Activated T-cell treated with anti-CD3 and anti-CD28 coated beads, Interleukin-2, amount 50 U/mL, for 1 hour (primary cell): ENCODE measurements at places on chromosomes 12 and 14.

DNA sequence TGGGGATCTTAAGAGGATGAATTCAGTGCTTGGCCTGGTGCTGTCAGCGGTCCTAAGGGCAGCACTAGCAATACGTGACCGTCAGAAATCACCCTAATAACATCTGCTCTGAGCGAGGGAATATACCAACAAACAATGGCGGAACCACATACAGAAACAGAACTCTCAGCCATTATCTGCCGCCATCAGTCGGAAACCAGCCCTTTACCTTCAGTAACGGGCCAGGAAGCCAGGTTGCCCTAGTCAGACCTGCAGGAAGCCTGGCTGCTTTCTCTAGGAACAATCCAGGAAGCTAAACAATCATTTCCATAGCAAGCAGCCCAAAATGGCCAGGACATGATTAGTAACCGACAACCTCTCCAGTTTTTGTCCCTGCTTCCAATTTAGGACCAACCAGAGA, 5.6 kb downstream of the CDCA4 start:
- no peak for DNase-seq

- DNase-seq: no peak
Observed at GRCh38 chr12:45231515-45232145, 15.7 kb downstream of the ANO6 start.

DNA sequence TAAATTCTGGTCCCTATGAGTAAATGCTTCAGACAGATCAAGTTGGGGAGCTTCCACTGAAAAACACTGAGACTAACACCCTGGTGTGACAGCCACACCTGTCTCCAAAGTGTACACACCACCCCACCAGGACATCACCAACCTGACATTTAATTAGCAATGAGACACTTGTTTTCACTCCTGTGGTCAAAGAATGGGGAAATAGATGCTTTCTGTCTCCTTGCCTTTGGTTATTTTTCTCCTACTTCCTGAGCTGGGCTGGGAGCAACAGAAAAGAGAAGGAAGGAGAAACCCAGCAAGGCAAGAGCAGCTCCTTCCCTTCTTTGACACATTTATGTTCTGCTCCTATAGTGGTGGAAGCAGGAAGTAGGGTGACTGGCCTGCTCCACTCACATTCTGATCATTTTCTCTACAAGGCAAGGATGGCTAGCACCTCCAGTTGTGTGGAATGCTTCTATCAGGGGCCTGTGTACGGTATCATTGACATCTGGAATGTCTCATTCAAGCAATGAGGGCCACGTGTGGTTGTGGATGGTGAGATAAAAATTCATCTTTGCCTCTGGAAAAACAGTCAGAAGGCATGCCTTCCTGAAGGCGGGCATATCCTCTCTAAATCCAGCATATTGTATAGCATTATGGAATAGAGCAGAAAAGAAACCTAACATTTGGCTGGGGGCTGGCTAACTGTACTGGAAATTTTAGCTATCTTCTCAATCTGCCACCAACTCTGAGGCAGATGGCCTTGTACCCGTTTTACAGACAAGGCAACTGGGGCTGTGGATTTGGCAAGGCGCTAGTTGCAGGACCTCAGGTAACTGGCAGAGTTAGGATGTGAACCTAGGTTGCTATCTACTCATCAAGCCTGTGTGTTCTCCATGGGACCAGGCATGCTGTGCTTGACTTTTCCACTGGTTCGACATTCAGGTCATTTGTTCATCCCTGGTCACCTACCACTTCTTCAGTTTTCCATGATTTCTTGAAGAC, 24.8 kb upstream of the LGALS3 start:
- DNase-seq: no peak

- DNase-seq: no peak
Observed at GRCh38 chr12:55934773-55935172, 3.8 kb downstream of the DGKA start.

DNA sequence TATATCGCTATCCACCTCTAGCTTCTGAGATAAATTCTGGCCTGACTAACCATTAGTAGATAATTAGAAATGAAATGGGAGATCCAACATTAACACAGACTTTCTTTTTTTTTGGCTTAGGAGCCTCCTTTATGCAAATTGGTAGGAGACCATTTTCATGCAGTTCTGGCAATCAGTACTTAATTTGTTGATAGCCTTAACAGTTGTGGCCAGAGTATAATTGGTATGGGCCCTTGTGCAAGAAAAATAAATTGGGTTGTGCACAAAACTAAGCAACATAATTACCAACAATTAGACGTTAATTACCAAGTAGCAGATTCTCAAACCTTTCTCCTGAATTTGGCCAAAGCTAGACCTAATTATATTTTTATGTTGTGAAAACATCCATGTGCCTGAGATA, 111.0 kb downstream of the MGAT4C start:
- DNase-seq: no peak

DNA sequence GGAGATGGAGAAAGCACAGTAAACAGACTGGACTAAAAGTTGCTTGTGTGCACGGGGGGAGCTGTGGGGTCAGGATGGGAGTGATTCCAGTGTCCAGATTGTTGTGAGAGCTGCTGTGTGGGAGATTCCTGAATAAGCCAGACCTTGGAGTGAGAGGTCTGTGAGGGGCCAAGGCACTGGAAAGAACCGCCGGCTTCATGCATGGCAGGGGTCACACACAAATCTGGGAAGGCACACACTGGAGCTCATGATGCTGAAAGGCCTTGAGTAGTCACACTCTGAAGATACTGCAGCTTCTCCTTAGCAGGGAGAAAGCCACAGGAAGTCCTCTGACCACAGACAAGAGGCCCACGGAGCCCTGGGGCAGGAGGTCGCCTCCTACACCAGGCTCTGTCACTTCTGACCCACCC, 23.1 kb downstream of the ADCY6 start:
- no peak for DNase-seq

- no peak for DNase-seq
Observed at GRCh38 chr14:95505030-95505589, 11.3 kb downstream of the SYNE3 start.

- no peak for DNase-seq
Observed at GRCh38 chr12:66170606-66171005, 810 bp upstream of the TMBIM4 start.

DNA sequence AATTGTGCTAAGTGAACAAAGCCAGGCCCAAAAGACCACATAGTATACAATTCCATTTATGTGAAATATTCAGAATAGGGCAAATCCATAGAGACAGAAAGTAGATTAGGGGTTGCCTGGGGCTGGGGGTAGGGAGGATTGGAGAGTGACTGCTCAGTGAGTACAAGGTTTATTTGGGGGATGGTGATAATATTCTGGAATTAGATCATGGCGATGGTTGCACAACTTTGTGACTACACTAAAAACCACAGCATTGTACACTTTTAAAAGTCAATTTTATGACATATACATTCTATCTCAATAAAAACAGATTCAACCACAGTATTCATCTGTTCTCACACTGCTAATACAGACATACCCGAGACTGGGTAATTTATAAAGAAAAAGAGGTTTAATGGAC, 68.7 kb upstream of the MAP1LC3B2 start:
- DNase-seq: no peak

- no peak for DNase-seq
Observed at GRCh38 chr12:111569363-111570083, 29.6 kb downstream of the ATXN2 start.

GRCh38 chr12:65685514-65685913, 138.8 kb upstream of the HMGA2 start:
- DNase-seq: no peak

GRCh38 chr12:67721248-67721647, 72.7 kb downstream of the DYRK2 start:
- no peak for DNase-seq

DNA sequence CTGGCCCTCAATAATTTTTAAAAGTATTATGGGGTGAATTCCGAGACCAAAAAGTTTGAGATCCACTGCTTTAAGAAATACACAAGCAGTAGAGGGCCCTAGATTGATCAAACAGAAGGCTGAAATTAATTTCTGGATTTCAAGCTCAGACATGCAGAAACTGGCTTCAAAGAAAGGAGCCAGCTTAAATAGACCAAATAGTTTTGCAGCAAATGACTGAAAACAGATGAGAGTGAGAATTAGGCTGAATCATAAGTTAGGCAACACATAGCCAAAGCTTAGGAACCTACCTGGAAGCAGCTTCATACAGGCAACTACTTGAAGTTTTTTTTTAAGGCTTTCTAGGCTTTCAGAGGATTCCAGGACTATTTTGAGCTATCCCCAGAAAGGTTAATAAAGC, 12.4 kb downstream of the ATF7 start:
- DNase-seq: no peak

DNA sequence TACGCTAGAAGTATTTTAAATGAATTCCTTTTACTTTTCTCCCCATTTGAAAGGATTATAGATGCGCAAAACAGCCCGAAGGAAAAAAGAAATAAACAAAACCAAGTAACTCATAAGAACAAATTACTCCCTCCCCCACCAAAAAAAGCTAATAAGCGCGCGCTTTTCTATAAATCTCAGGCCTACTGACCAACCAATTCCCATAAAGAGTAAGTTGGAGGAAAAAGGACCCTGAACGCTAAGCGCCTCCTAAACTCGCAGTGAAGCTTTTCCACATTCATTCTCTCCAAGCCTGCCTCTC, 588 bp downstream of the MBIP start:
- no peak for DNase-seq

GRCh38 chr14:46769292-46769691, 117.7 kb upstream of the RPL10L start:
- no peak for DNase-seq

- no peak for DNase-seq
Observed at GRCh38 chr14:94113490-94113889, 3.0 kb downstream of the IFI27 start.

GRCh38 chr12:71870416-71870815, 30.9 kb downstream of the TBC1D15 start:
- no peak for DNase-seq

DNA sequence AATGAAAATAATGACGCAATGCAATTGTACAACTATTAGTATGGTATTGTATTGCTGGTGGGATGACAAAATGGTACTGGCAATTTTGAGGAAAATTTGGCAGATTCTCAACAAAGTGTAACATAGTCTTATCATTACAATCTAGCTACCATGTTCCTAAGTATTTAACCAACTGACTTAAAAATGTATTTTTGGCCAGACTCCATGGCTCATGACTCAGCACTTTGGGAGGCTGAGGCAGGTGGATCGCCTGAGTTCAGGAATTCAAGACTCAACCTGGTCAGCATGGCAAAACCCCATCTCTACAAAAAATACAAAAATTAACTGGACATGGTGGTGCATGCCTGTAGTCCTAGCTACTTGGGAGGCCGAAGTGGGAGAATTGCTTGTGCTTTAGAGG, 1409.5 kb downstream of the AACS start:
- DNase-seq: no peak

- no peak for DNase-seq
Observed at GRCh38 chr12:120099738-120100137, 16.8 kb downstream of the RAB35 start.

DNA sequence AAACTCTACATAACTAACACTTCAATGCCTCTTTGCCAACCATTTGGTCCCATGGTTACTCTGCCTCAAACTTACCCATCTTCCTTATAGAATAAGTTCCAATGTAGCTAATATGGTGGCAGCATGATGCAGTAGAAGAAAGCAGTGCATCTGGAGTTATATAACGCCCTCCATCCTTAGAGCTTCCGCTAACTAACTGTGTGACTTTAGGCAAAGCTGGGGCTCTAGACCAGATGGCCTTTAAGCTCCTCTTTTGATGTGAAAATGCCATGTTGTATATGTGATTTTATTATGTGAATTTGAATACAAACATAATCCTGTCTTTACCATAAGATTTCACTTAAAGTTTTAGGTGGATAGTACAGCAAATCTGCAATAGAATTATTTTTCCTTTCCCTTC, 6.1 kb downstream of the ABCD2 start:
- DNase-seq: no peak

GRCh38 chr12:124327362-124328043, 32.6 kb downstream of the RFLNA start:
- DNase-seq: no peak

DNA sequence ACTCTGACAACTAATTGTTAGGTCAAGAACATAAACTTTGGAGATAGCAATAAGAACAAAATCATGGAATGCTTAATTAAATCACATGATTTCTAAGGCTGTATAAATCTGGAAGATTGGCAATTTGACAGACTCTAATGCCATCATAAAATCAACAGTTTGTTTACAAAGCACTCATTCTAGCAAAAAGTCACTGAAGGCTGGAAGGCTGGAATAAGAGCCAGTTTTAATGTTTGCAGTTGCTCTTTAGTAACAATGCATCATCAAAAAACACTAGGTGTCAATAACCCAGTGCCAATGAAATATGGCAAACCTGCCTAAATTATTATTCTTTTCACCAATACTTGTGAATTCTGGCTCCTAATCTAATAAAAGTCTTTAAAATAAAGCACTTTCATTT, 65.0 kb downstream of the NUMB start:
- DNase-seq: no peak

DNA sequence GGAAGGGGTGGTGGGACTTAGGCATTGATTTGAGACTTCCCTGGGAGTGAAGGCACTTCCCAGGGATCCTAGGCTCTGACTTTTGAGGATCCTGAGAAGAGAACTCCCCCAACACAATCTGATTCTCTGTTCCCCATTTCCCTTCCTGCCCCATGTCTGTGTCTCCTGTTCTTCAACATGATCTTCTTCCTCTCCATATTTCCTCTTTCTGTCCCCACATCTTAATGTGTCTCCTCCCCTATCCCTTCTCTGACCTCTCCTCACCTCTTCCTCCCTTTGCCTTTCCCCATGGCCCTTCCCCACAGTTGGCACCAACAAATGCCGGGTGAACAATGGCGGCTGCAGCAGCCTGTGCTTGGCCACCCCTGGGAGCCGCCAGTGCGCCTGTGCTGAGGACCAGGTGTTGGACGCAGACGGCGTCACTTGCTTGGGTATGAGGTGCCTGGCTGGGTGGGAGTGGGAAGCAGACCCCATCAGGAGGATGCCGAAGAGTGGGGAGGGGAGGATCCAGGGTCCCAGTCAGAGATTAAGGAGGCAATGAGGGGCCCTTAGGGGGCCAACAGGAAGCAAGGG, 15.2 kb upstream of the LRP1-AS start:
- DNase-seq: no peak
